ENCODE measurements at places on chromosomes 2 and 18.

DNA sequence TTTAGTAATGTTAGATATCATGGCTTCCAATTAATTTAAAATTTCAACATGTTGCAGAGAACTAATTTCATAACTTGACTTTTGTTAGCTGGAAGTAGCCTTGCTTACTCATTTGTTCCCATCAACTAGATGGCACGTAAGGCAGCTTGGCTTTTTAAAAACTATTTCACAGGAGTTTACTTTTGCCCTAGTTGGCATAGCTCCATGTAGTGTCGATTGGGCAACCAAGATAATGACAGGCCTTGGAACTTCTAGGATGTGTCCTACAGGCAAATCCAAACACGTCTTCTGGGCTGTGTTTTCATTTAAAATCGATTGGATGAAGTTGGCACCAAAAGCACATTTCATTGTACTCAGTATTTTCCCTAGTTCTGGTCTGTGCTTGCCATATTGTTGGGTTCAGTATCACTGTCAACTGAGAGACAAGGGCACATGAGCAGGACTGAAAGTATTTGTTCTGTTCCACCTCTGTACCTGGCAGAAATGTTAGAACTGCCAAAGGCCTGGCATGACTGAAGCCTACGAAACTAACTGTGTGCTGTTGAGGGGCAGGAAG lies 29.4 kb downstream of the HADHB start:
- DNase-seq: no peak

- no peak for DNase-seq
Measured at GRCh38 chr2:201768918-201769317, 11.8 kb downstream of the ALS2 start.

DNA sequence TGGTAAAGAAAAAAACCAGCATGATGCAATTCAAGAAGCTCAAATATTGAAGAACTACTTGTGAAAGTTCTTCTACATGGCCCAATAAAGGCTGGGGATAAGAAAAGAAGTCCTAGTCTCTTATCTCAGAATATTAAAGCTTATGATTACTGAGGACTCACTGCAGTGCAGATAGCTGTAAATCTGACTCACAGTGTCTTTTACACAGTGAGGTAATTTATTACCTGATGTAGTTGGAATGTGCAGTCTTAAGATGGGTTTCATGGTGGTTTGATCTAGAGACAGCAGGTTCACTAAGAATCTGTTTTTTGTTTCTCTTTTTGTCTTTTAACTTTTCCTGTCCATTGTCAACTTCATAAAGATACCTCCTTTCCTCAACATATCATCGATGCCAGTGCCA lies 484.0 kb upstream of the MAP2 start:
- DNase-seq: no peak

GRCh38 chr2:85246348-85246747 lies 81.4 kb downstream of the TGOLN2 start:
- no peak for DNase-seq

DNA sequence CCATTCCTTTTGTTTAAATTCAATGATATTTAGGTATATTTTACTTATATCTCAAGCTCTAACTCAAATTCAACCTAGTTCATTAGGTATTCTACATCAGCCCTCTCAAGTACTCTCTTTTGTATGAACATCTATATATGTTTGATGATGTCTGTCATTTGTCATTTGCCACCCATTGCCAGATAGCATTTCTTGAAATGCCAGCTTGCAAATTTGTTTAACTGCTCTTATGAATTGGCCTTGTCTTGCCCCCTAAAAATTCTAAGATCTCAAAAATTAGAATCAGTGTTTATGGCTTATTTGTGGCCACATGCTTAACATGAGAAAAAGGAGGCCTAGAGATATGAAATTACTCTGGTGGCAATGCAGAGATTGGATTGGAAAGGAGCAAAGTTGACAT lies 1140.3 kb upstream of the DDX18 start:
- no peak for DNase-seq

DNA sequence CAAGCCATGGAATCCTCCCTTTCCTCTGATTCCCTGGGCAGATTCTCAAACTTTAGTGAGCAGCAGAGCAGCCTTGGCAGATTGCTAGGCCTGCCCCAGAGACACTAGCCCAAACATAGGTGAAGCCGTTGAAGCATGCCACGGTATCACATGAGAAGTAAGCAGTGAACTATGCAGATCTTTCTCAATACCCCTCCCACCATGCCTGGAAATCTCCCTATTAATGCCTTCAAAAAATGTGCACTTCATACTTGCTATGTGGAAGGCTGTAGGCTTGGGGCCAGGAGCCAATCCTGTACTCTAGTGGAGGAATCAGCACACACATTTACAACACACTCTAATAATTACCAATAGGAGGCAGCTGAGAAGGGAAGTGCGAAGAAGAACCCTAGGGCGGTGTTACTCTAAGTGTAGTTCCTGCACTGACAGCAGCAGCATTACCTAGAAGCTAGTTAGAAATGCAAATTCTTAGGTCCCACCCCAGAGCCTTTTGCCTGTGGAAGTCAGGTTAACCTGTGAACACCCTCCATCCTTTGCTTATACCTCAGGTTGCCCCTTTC lies 305.1 kb upstream of the SPRED2 start:
- no peak for DNase-seq

- DNase-seq: no peak
Measured at GRCh38 chr2:168025487-168026202, 221.8 kb downstream of the STK39 start.

DNA sequence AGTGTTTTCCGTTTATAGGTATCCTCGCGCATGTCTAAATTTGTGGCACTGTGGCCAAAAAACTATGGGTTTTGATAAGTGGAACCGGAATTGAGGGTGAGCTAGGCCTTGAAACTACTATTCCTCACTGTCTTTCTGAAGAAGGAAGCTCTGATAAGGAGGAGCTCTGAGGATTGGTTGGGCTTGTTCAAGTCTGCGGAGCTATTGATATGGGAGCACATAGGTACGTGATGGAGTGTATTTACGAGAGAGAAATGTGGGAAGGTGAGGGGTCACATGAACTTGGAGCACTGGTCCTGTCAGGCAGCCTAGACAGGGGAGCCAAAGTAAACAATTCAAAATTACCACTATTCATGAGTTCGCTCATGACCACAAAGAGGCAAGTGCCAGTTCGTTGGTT lies 131.4 kb downstream of the BABAM2 start:
- no peak for DNase-seq

- no peak for DNase-seq
Measured at GRCh38 chr2:80330527-80331450, 26.2 kb upstream of the LRRTM1 start.

DNA sequence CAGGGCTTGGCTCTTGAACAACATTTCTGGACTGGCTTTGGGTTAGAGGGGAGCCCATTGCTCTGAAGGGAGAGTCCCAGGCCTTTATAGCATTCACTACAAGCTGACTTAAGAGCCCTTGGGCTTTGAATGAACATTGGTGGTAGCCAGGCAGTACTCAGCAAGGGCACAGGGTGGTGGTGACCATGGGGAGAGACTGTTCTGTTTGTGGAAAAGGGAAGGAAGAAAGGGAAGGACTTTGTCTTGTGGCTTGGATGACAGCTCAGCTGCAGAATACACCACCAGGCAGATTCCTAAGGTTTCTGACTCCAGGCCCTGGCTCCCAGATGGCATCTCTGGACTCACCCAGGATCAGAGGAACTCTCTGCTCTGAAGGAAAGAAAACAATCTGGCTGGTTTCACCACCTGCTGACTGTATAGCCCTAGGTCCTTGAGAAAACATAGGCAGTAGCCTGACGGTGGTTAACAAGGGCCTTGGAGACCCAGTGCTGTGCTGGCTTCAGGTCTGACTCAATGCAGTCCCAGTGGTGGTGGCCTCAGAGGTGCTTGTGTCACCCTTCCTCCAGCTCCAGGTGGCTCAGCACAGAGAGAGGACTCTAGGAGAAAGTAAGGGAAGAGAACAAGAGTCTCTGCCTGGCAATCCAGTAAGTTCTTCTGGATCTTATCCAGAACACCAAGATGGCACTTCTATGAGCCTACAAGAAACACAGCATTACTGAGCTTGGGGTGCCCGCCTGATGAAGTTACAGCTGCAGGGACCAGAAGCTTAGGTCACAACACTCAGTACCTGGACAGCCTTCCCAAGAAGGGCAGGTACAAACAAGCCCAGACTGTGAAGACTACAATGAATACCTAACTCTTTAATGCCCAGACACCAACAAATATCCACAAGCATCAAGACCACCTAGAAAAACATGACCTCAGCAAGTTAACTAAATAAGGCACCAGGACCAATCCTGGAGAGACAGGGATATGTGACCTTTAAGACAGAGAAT lies 16.4 kb upstream of the ABCB11 start:
- no peak for DNase-seq

GRCh38 chr2:108923019-108923700 lies 65.9 kb downstream of the EDAR start:
- no peak for DNase-seq
